ENCODE measurements at places on chromosomes 3 and 15.

GRCh38 chr3:188776447-188776846 lies 395.3 kb upstream of the TPRG1 start:
- no peak for DNase-seq

DNA sequence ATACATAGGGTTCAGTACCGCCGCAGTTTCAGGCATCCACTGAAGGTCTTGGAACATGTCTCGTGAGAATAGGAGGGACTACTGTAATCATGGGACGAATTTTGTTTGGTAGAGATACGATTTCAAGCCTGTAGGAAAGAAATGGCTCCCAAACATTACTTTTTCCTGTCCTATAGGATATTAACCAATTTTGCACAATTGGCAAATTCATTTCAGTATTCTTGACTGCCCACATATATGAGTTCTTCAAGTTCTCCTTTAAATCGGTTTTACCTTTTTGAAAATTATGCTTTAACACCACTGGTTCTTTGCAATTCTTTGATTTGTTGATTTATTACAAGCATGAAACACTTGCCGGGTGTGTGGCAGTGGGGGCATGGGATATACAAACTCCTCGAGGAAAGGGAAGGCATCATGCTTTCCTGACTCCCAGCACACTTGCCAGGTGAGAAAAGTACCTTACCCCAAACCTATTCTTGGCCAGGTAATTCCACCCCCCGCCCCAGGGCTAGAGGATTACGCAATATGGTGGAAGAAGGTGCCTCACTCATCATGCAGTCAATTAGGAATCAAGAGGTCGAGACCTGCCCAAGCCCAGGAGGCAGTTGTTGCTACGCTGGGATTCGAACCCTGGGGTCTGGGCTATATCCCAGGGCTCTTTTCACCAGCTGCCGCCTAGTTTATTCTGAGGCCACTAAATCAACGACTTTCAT lies 584 bp upstream of the LARS2 start:
- peak; percentile 1 for DNase-seq

DNA sequence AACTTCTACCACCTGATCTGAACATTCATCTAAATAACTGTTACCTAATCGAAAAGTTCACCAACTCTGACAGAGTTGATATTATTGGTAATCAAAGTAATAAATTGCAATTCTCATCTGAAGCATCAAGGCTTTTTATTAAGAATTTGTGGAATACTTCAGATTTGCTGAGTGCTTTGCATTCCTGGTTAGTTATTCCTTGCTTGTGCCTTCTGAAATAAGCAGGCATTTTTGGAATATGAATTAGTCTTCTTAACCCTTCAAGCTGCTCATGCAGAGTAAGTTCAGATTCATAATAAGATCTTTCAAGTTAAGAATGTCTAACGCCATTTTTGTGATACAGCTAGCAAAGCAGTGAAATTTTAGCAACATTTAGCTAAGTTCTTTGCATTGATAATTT lies 188.5 kb downstream of the ALCAM start:
- DNase-seq, result no peak

- no peak for DNase-seq
These were observed 130.8 kb downstream of the NEO1 start for GRCh38 chr15:73183071-73183470.

- peak; percentile 4 for DNase-seq
These were observed 11.2 kb upstream of the COL8A1 start for GRCh38 chr3:99627062-99627826.

DNA sequence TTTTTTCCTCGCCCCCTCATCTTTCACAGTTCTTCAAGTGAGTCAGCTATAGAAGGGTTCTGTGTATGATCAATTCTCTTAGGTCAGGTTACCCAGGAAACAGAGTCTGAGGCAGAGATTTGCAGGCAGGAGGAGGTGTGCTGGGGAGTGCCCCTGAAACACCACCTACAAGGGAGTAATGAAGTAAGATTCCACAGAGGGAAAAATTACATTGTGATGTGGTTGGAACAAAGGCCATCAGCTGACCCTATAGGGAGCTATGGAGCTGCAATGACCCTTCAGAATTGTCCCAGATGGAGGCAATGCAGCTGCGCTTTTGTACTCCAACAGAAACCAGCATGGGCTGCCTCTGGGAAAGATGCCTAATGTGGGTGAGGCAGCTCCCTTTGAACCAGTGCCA lies 142.2 kb upstream of the CNTN3 start:
- no peak for DNase-seq
